ENCODE measurements at places on chromosomes 1 and 21.

DNA sequence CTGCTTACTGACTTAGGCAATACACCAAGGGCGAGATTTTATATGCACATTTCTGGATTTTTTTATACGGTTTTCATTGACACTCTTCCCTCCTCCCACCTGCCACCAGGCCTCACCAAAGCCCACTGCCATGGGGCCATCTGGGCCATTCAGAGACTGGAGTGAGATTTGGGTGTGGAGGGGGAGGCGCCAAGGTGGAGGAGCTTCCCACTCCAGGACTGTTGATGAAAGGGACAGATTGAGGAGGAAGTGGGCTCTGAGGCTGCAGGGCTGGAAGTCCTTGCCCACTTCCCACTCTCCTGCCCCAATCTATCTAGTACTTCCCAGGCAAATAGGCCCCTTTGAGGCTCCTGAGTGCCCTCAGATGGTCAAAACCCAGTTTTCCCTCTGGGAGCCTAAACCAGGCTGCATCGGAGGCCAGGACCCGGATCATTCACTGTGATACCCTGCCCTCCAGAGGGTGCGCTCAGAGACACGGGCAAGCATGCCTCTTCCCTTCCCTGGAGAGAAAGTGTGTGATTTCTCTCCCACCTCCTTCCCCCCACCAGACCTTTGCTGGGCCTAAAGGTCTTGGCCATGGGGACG lies 57.9 kb downstream of the LACTBL1 start:
- no peak for DNase-seq

DNA sequence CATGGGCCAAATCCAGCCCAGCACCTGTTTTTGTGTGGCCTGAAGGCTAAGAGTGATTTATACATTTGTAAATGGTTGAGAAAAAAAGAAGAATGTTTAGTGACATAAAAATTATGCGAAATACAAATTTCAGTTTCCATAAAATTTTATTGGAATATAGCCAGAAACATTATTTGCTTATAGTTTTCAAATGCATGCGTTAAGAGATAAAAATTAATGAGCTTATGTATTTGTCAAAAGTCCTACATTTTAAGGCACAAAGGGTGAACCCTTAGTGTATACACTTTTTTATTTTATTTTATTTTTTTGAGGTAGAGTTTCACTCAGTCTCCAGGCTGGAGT lies 2.1 kb downstream of the MORC3 start:
- no peak for DNase-seq

- no peak for DNase-seq
These were observed 454.6 kb upstream of the PROX1 start for GRCh38 chr1:213533125-213533524.

DNA sequence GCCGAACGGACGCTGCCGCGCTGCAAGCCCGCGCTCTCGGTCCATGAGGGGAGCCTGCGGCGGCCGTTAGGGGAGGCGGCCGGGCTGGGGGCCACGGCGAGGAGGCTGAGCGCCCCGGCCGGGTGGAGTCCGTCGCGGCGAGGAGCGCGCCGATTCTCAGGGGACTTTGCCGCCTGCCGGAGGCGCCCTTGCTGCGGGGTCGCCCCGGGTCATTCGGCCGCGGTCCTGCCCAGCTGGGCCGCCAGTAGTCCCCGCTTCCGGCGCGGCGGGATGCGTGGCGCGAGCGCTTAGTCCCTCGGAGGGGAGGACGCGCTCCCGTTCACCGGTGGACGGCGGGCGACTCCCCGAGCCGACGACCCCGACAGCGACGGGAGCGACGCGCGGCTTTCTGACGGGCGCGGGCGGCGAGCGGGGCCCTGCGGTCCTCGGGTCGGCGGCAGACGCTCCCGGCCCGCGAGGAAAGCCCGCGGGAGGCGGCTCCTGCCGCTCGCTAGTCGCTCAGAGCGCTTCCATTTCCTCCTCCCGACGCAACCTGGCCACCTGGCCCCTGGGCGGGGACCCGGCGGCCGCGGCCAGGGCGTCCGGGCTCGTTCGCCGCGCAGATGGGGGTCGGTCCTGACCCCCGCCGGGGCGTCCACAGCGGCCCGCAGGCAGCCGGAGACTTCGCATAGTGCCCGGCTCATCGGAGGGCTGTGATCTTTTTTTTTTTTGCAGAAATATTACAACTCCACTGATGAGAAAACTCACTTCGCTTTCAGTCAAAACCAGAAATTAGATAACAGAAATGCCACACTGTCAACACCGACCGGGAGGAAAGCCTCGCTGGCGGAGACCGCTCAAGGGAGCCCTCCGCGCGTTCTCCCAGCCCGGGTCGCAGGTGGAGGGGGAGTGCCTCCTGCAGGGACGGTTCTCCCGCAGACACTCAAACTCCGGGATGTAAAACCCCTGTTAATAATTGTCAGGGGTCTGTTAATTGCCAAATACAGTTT lies 641 bp upstream of the ZBTB21 start:
- DNase-seq = peak; percentile 21

DNA sequence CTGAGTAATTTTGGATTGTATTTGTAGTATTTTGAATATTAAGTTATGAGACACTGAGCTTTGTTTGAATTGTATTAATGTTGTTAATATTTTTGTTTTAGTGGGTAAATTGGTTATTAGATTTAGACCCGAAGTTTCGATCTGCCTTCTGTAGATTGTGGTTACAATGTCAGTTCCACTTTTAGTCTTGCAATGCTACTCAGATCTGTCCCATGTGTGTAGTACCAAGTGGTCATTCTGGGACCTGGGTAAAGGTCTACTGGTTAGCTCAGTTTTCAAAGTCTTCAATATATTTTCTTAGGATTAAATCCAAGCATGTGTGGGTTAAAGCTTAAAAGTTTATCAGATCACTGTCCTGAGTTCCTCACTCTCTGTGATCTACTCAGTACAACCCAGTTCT lies 346.5 kb upstream of the PROX1 start:
- no peak for DNase-seq

DNA sequence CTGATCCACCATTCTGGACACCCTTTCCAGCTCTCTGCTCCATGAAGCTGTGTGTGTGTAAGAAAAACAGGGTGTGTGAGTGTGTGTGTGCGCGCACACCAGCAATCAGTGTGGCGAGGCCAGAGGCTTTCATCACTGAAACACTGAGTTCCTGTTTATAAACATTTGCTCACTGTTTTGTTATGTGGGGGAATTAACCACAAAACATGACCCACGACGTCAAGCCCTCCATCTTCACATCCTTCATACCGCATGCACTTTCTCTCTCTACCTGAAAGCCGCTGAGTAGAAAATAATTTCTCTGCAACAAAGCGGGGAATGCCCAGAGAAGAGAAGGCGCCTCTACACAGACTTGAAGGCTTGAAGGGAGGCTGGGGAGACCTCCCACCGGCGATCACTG lies 148.9 kb upstream of the IRF2BP2 start:
- no peak for DNase-seq

GRCh38 chr1:177069490-177069889 lies 95.0 kb downstream of the ASTN1 start:
- DNase-seq = no peak

- DNase-seq = no peak
These were observed 113.0 kb downstream of the GLIS1 start for GRCh38 chr1:53625766-53626520.

- DNase-seq = no peak
These were observed 7.3 kb downstream of the SLC1A7 start for GRCh38 chr1:53134961-53135734.

- no peak for DNase-seq
These were observed 13.3 kb downstream of the ARV1 start for GRCh38 chr1:230992100-230992774.

- DNase-seq = no peak
These were observed 536 bp downstream of the HMGCL start for GRCh38 chr1:23824711-23825075.

- DNase-seq = no peak
These were observed 450.3 kb upstream of the ZP4 start for GRCh38 chr1:238340989-238341388.

DNA sequence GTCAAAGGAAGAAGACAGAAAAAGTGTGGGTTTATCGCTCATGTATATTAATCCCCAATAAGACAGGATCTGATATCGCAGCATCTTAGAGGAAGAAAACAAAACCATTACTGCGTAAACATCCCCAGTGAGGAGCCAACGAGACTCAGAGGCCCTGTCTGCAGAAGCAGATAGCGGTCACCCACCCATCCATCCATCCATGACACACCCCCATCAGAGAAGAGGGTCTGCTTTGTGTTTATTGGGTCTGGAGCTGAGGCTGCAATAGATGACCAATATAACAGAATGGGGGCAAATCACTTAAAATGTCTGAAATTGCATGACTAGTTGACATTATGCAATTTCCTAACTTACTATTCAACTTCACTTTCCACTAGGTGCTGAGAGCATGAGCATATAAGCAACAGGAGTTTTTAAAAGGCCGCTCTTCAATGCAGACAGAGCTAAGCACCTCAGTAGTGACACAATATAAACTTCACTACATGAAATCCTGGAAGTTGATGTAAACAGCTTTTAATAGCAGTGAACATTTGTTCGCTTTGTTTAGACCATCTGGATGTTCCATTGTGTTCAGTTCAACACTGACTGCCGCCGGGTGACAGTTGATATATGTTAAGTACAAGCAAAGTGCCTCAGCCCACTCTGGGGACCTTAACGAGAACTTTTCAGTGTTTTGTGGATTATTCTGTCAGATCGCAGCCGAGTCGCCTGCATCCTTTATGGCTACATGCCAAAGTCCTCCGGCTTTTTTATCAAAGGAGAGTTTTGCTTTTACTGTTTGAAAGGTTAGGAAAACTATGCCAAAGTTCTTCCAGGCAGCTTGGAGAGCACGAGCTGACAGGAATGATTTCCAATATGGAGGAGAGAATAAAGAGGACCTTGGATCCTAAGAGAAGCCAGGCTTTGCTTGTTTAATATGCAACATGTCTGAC lies 167.5 kb downstream of the ZNF281 start:
- no peak for DNase-seq

DNA sequence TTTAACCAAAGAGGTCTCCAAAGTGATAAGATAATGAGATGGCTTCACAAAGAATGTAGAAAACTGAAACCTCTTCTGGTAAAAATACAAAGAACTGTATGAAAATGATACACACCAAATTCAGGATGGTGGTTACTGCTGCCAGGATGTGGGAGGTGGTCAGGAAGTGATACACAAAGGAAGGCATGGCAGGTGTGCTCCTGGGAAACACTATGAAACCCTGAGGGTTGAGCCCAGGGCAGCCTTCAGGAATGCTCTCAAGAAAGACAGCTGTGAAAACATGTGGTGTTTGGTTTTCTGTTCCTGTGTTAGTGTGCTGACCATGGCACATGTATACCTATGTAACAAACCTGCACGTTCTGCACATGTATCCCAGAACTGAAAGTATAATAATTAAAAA lies 109.3 kb downstream of the NTNG1 start:
- DNase-seq = no peak

GRCh38 chr1:32106663-32107275 lies 1.1 kb upstream of the KPNA6 start:
- DNase-seq = no peak

GRCh38 chr21:40671716-40672115 lies 175.2 kb downstream of the DSCAM start:
- no peak for DNase-seq

DNA sequence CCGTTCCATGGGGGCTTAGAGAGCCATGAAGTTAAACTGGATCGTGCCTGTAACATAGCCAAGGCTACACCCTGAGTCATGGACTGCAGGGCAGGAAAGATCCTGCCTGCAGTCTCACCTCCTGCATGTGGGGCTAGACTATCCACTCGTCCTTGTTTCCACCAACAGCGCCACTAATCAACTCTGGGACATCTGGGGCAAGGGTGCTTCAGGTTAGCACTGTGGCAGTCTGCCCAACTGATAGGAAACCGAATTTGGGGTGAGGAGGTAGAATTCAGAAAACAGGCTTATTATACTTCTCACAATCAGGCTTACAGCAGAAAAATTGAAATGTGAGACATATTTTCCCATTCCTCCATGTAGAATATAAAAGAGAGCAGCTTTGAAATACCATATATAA lies 85.2 kb upstream of the ADAM30 start:
- DNase-seq = no peak

- DNase-seq = no peak
These were observed 582 bp downstream of the SLC37A1 start for GRCh38 chr21:42513985-42514882.

DNA sequence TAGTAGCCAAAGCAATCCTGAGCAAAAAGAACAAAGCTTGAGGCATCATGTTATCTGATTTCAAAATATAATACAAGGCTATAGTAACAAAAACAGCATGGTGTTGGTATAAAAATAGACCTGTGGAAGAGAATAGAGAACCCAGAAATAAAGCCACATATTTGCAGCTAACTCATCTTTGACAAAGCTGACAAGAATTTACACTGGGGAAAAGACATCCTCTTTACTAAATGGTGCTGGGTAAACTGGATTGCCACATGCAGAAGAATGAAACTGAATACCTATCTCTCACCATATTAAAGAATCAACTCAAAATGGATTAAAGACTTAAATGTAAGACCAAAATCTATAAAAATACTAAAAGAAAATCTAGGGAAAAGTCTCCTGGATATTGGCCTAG lies 59.5 kb upstream of the CD55 start:
- DNase-seq = no peak

DNA sequence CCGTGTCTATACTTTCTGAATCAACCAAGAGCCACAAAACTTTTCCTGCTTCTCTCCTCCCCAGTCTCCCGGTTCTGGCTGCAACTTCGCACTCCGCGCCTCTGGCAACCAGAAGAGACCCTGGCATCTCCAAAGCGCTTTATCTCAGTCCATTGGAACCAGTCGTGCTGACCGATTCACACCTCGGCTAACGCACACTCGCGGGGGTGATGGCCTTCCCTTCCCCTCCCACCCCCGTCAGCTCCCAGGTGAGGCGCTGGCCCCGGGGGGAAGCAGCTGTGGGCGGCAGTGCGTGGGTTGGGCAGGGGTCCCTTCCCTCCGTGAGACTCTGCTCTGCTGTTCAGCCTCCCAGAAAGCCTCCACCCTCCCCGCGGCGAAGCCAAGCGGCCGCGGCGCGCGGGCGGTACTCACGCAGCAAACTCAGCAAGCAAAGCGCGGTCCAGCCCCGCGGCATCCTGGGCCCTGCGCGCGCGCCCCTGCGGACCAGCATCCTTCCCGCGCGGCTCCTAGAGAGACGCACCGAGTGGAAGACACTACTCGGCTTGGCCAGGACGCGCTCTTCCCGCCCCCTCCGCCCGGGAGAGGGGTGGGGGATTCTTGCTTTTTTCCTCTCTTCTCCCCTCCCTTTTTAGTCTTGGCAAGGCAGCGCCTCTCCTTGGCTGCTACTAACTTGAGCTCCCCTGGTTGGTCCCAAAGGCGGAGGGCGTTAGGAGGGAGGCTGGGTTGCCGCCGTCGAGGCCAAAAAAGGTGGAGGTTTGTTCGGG lies at the start of gene CD34:
Gene CD34 (minus strand): TSS at position 535 of the 764 bp plus-strand sequence. CDS start 45 bp downstream, at position 490.
- peak; percentile 2 for DNase-seq

GRCh38 chr1:110620686-110621085 lies 14.5 kb upstream of the KCNA2 start:
- DNase-seq = no peak

- DNase-seq = no peak
These were observed 169.2 kb upstream of the SGIP1 start for GRCh38 chr1:66364578-66365391.

DNA sequence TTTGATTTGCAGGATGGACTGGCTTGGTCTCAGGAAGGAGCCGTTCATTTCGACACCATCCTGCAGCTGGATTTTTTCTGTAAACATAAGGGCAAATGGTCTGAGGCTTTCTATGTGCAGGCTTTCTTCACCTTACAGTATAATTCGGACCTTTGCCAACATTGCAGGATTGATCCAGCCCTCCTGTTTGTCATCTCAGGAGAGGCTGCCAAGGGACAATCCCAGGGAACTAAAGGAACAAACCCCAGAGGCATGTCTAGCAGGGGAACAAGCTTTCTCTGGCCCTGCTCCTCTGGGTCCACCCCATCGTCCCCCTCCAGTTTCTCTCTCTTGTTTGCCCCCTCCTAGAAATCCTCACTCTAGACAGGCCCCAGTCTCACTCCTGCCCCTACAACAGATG lies 24.8 kb upstream of the GBP6 start:
- DNase-seq = no peak
